ENCODE measurements at places on chromosomes 6 and 20.

DNA sequence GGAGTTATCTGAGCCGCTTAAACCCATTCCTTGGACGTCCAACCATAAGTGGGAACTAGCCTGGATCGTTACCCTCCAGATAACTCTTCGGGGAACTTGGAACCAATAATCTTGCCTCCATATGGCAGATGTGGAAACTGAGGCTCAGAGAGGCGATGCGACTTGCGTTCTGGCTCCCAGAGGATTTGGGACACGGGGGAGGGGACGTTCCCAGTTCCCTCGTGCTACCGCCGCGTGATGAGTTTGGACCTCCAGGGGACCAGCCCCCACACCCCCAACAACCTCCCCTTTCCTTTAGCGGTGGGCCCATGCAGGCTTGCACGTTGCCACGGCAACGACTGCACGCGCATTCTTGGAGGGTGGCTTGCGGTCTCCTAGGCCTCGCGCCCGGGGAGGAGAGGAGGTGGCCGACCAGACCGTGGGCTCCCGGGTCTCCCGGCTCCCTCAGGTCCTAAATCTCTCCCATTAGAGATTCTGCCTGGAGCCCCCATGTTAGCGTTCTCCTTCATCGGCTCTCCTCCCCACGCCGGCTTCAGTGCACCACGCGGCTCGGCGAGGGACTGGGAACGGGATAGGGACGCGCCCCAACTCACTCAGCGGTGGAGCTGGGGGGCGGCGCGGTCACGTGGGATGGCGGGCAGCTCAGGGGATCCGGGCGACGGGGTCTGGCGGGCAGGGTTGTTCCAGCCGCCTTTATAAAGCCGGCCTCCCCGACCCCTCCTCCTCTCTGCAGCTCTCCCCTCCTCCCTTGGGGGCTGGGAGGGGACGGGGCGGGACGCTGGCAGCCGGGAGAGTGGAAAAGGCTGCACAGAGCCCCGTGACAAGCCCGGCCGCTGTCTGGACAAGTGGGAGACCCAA is at the start of gene PLTP:
PLTP (minus strand) TSS at position 670 of the 858 bp plus-strand sequence. CDS start 703 bp downstream, outside the sequence.
- DNase-seq: peak; percentile 45

- DNase-seq: no peak
Observed at GRCh38 chr6:55866128-55866527, 9.3 kb downstream of the BMP5 start.

- no peak for DNase-seq
Observed at GRCh38 chr6:69594405-69594804, 202.4 kb downstream of the LMBRD1 start.

- no peak for DNase-seq
Observed at GRCh38 chr20:2654384-2654822, 2.0 kb downstream of the NOP56 start.

DNA sequence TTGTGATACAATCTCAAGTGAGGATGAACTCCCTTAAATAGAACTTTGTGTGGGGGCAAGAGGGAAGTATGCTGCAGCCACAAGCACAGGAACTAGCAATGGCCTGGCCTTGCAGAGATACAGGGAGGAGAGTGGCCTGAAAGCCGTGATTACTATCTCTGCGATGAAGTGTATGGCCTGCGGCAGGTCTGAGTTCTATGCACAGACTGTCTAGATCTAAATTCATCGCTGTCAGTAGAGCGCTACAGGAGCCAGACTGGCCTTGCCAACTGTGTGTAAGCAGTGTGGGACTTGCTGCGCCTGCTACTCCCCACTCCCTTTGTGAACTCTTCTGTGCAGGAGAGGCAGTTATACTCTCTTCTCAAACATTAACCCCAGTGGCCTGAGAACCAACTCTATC is 997.0 kb downstream of the GRIK2 start:
- no peak for DNase-seq

DNA sequence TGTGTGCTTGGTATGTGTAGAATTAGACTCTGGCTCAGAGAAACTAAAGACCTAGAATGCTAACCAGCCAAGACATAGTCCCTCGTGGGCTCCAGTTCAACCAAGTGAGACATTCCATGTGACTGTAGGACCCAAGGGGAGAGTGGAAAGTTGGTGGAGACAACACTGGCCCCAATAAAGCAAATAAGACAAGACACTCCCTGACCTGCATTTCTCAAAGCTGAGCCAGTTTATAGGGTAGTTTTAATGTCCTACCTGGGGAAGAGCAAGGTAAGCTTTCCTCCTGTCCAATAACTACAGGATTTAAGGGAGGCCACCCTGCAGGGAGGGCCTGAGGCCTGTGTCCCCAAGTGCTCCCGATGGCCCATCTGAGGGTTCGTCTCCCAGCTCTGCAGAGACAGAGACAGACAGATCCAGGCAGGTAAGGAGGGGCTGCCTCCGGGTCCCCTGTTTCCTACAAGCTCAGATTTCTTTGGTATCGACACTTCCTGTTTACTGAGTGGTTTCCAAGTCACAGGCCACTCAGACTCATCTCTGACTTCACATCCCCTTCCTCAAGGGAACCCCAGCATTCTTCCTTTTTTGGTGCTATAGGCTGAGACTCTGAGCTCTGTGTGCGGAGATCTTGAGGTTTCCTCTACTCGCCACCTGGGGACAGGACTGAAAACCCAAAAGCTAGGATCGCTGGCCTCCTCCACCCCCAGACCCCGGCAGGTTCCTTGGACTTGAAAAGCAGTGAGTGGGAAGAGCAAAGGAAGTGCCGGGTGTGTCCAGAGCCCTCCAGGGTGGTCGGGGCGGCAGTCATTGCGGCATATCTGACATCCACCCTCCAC is 92.4 kb downstream of the PRND start:
- DNase-seq: peak; percentile 92

DNA sequence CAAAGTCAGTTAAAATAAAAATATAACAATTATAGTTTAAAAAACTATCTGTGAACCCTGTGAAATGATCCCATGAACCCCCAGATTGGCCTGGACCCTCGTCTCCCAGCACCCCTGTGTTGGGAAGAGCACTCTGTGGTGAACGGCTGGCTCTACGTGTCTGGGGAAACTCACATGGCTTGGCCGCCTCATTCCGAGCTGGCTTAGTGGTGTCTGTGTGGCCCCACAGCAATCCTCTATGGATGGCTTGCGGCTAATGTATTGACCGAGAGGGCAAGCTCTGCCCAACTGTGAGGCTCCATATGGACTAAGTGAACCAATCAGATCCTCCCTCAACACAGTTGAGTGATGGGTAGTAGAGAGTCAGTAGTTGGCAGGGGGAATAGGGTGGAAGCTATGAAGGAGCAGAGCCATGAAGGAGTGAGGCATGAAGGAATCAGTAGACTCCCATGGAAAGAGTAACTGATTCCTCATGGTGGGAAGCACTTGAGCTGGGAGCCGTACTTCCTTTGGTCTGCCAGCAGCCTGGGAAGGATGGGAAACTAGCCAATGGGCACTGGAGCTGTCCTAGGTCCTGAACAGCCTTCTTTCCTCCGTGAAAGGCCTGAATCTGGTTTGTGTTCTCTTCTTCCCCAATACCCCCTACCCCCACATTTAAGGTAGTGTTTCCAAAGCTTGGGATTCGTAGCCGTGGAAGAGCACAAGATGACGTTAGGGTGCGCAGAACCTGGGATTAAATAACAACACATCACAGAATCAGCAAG is 21.6 kb upstream of the ZNF831 start:
- no peak for DNase-seq

- no peak for DNase-seq
Observed at GRCh38 chr20:2740702-2741101, 48.1 kb downstream of the EBF4 start.

DNA sequence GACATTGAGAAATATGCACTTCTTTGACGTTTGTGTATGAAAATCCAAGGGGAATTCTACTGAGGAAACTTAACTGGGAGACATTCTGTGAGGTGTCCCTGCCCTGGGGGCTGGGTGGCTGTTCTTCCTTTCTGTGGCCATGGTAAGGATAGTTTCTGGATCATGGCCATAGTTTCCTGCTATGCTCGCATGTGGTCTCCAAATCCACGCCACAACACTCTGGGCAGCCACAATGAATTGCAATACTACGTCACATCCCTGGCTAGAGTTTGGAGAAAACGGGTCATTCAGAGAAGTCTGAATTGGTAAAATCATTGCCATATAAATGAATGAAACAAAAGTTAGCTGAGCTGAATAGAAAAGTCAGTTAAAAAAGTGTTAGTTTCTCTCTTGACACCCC is 230.6 kb downstream of the UTRN start:
- no peak for DNase-seq

DNA sequence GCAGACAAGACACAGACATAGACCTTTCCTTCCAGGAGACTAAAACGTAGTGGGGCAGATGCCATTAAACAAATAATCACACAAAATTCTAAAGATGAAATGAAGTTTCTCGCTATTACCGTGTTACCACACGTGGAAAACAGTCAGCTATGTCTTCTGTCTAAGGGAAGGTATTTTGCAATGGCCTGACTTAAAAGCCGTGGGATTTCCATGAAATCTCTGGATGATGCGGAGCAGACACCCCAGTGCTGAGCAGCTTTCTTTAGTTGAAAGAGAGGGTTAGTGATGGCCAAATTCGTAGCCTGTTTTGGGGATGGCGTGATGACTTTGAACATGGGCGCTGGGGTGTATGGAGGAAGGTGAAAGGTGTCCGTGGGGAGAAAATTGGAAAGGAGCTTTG is 281.8 kb downstream of the NRN1 start:
- no peak for DNase-seq

GRCh38 chr6:131013495-131013894 is 49.5 kb downstream of the EPB41L2 start:
- DNase-seq: no peak

DNA sequence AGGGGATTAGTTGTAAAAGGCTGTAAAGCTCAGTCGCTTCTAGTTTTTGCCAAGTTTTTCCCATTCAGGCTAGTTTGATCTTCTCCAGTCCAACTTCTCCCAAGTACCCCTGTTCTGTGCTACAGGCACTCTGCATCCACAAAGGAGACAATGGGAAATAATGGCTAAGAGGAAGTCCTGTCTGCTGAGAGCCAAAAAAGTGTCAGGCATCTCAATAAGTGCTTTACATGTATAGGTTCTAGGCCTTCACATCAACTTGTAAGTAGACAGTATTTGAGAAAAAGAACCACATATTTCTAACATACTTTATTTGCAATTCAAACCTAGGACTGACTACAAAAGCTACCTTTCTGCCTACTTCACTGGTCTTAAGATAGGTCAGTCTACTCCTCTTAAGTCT is 4.9 kb downstream of the HTR1B start:
- no peak for DNase-seq

DNA sequence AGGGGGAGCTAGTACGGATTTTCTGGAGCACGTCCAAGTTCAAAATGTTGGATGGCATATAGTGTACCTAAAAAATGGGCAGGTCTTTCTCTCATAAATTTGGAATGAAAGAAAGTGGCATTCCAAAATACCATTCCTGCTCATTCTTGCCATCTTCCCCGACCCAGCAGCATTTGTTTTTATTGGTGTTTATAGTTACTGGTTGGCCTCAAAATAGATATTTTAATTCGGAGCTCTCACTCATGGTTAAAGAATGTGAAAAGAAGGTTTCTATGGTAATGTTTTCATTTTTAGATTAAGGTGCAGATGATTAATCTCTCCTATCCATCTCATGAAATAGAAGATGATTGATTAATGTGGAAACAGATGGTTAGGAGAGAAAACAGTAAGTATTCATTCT is 204.5 kb downstream of the HIVEP2 start:
- DNase-seq: no peak

DNA sequence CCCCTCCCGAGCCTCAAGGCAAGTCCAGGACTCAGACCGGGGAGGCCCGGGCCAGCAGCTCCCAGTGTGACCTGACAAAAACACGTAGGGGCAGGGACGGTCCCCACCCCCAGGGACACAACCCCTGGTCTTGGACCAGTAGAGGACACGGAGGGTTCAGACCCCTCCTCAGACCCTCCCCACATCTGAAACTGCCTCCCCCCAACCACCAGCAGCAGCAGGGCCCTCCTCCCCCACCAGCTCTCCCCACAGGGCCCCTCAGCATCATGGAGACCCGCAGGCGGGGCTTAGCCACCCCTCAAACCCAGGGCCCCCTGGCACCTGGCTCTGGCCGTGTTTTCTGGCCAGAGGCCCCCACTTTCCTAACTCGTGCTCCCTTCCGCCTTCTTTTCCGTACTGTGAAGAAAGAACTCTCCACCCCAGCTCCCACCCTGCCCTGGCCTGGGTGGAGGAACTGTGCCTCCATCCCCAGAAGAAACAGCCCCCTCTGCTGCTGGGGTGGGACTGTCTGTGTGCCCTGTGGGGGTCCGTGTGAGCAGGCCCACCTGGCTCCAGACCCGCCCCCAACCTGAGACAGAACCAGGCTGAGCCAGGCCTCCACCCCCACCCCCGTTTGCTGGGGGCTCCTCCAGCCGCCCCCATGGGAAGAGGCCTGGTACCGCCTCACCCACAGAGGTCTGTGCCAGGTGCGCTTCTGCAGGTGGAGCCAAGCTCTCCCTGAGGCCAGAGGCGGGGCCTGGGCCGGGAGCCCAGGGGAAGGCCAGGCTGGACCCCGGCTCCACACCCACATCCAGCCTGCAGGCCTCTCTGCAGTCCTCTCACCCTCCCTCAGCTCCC is 39.0 kb upstream of the MDFI start:
- DNase-seq: no peak

GRCh38 chr6:109488001-109488400 is 5.0 kb upstream of the ZBTB24 start:
- DNase-seq: no peak

DNA sequence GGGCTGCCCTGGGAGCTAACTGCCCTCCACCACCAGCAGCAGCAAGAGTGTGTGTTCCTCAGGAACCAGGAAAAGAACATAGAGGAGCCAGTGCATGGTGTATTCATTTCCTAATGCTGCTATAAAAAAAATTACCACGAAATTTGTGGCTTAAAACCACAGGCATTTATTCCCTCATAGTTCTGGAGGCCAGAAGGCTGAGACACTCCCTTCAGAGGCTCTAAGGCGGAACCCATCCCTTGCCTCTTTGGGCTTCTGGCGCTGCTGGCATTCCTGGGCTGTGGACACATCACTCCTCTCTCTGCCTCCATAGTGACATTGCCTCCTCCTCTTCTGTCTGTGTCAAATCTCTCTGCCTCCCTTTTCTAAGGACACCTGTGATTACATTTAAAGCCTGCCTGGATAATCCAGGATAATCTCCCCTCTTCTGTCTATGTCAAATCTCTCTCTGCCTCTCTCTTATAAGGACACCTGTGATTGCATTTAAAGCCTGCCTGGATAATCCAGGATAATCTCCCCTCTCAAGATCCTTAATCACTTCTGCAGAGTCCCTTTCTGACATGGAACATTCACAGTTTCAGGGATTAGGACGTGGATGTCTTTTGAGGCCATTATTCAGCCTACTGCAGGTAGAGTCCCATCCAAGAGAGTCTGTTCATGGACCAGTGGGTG is 54.7 kb downstream of the NDUFAF5 start:
- no peak for DNase-seq

DNA sequence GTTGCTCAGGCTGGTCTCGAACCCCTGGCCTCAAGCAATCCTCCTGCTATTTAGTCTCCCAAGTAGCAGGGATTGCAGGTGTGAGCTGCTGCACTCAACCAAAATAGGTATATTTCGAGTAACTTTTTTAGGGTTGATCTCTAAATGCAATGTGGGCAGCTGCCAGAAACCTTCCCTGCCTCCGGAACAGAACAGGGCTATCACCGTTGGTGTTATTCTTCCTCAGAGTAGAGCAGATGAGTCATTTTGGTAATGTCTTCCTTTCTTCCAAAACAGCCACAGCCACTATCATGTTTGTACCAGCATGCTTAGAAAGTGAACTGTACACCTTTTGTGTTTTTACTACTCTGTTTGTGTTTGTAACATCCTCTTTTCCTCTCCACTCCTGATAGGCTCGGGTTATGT is 44.1 kb downstream of the SNX9 start:
- no peak for DNase-seq
